ENCODE measurements at places on chromosomes 12 and 14.
A peak's percentile ranks its signal among the peaks of the same experiment; 100 is the strongest.

DNA sequence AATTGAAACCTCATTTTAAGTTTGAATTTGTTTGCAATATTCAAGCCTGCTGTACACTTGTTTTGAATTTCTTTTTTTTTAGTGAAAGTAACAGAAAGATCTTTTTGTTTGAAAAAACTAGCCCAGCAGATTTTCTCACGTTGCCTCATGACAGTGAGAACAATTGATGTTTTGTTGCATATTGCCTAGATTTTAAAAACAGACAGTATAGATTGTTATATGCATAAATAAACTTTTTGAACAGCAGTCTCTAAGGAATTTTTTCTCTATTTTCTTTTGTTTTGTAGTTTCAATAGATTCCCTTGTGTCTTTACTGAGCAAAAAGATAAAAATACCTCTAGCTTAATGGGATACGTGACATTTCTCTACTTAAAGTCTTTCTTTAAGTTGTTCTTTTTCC lies 15.4 kb downstream of the OR6C6 start:
- DNase-seq: no peak

DNA sequence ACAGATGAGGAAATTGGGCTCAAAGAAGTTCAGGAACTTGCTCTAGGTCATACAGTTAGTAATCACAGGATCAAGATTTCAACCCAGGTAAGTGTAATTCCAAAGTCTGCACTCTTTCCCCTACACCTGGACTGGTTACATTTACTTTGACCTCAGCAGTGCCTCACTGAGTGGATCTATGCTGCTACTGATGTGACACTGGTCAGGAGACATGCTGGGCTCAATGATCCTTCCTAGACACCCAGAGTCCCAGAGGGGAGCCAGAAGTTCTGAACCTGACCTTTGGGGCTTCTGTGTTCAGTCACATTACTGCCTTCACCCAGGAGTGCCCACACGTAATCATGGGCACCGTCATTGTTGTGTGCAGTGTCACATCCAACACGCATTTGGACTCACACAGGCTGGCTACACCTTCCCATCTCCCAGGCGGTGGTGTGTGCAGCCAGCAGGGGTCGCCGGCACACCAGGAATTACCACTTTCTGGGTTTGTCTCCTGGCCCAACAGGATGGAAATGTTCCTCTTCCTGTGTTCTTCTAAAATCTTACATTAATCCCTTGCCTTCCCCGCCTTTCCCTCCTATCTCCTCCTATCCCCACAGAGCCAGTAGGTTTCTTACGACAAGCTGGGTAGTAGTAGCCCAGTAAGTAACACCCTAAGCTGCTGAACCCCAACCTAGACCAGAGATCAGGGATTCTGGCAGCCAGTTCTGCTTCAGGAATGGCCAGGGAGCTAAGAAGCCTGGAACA lies 25.6 kb downstream of the CALCOCO1 start:
- DNase-seq: peak; percentile 37

GRCh38 chr12:89528434-89528833 lies 2.6 kb upstream of the POC1B start:
- no peak for DNase-seq

DNA sequence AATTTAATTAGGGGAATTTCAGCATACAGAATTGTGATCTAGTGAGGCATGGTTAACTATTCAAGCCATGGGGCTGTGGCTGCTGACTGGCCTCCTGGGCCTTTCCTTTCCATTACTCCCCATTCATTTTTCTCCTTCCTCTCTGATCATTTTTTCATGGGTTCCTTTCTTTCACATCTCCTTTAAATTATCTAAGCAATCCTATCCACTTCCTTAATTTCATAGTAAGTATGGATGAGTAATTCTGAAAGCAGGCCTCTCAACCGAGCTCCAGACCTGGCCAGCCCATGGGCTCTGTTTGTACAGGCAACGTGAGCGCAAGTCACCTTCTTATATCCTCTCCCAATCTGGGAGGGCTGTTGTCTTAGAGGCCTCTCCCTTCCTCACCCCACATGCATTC lies 13.4 kb downstream of the CKAP4 start:
- DNase-seq: no peak

DNA sequence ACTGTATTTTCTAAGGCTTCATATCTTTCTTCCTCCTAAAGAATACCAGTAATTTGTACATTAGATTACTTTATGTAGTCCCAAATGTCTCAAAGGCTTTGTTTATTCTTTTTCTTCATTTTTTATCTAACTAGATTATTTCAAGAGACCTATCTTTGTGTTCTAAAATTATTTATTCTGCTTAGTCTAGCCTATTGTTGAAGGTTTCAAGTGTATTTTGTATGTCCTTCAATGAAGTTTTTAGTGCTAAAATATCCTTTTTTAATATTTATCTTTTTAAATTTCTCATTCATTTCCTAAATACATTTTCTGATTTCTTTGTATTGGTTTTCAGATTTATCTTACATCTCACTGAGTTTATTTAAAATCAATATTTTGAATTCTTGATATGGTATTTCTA lies 25.8 kb downstream of the OR4N5 start:
- DNase-seq: no peak

DNA sequence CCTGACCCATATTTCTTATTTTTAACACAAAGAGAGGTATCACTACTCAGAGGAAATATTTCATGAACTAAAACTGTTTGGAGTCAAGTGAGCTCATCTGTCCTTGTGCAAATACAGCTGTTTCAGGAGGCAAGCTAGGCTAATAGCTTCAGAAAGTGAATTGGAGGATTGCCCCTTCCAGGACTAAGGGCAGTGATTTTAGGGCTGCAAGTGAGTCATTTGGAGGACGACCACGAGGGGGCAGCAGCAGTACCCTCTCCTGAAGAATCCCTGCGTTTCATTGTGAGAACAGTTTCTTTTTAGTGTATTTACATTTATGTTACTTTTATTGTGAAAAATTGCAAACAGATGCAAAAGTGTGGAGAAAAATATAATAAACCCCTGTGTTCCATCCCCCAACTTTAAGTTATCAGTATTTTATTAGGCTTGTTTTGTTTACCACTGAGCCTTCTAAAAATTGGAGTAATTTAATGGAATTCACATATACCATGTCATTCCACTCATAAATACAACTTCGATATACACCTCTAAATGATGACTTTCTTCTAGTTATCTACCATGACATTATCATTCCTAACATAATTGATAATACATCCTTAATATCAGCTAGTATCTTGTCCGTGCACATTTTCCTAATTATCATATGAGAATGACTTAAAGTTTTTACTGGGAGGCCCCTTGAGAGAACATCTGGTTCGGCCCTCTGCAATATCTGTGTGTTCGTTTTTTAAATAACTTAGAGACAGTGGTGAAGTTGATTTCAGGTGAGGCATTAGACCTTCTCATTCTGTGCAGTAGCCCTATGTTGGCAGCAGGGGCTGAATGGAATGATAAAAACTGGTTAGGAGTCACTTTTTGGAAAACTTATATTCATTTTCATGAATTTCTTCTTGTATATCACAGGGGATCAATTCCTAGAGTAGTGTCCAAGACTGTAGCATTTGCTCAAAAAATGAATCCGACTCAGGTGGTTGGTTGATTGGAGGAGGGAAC lies 13.7 kb downstream of the FOXJ2 start:
- DNase-seq: peak; percentile 28

DNA sequence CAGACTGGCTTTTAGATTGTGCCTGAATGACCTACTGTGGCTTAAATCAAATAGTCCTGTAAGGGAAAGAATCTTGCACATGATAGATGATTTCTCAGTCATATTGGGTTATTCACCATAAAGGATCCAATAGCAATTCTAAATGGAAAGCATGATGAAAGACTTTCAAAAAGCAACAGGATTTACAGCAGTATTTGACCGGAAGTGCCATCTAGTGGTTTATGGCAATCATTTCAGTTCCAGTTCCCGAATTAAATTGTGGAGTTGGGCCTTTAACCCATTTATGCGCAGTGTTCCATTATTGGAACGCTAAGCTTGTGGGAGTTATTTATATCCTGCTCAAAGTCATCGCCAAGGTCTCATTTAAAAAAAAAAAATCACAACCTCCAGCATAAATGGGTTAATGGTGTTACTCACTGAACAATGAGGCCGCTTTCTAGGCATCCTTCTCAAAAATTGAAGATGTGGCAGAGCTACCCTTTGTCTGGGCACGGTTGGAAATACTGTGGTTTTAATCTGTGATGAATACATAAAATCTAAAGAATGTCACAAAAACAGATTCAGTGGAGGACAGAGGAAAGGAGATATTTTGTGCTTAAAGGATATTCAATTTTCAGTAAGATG lies 60.8 kb upstream of the REP15 start:
- DNase-seq: peak; percentile 30

DNA sequence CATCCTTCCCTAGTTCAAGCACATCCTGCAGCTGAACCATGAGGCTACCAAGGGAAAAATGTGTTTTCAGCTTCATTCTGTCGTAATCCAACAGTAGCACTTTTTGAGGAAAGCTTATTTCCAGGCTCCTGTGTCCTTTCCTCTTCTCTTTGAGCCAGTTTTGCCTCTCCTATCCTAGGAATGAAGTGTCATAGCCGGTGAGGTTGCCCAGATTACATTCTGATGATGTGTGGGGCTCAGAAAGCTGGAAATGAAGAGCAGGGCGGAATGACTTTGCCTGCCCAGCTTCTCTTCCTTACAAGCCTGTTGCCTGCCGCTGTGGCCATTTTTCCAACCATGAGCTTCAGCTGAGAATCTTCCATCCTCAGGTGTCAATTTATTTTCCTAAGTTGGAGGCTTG lies 381.8 kb downstream of the NUAK1 start:
- DNase-seq: no peak

DNA sequence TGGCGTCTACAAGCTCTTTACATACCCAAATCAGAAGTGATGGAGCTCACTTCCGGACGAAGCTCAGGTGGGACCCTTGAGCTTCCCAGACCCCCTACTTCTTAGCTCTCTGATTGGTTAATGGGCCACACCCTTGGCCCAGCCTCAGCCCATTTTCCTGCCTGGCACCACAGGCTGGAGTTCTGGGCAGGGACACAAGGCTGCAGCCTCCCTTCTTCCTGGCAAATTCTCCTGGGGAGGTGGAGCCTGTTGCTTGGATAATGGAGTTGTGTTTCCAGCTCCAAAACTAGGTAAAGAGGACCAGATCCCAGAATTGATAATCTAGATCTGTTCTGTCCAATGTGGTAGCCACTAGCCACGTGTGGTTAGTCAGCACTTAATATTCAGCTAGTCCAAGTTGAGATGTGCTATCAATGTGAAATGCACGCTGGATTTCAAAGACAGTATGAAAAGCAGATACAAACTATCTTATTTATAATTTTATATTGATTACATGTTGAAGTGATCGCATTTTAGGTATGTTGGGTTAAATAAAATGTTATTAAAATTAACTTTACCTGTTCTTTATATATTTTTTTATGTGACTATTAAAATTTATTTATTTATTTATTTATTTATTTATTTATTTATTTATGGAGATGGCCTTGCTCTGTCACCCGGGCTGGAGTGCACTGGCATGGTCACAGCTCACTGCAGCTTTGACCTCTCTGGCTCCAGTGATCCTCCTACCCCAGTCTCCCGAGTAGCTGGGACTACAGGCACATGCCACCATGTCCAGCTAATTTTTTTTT lies 12.6 kb upstream of the FAIM2 start:
- no peak for DNase-seq

- no peak for DNase-seq
Observed at GRCh38 chr12:104411826-104412641, 44.7 kb upstream of the CHST11 start.

DNA sequence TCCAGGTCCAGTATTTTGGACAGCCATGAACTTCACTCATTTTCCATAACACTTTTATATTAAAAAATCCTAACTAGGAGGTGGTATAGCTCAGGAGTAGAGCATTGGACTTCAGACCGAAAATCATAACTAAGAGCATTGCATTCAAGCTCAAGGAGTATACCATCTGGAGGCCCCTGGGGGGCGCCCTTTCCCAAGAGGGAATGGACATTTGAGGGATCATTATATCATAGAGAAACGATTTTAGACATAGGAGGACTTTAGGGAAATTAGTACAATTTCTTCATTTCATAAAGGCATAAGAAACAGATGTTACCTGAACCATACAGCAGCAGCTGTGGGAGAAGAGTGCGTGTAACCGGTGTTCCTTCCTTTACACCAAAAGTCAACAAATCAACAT lies 5.2 kb upstream of the ATG14 start:
- no peak for DNase-seq

DNA sequence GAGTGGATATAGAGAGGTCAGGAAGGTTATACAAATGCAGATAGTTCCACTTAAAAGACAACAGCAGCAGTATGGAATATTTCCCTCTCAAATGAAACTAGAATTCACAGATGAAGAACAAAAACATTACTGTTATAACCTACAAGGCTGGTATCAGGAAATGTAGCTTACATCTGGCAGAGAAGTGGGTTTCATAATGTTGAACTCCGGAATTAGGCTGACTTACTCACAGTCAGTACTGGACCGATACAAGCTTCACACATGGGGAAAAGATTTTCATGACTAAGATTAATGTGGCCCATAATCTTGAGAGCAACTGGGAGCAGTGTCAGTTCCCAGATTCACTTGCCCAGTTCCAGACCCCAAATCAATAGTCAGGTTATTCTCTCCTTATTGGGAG lies 353.9 kb downstream of the DUSP6 start:
- DNase-seq: no peak

DNA sequence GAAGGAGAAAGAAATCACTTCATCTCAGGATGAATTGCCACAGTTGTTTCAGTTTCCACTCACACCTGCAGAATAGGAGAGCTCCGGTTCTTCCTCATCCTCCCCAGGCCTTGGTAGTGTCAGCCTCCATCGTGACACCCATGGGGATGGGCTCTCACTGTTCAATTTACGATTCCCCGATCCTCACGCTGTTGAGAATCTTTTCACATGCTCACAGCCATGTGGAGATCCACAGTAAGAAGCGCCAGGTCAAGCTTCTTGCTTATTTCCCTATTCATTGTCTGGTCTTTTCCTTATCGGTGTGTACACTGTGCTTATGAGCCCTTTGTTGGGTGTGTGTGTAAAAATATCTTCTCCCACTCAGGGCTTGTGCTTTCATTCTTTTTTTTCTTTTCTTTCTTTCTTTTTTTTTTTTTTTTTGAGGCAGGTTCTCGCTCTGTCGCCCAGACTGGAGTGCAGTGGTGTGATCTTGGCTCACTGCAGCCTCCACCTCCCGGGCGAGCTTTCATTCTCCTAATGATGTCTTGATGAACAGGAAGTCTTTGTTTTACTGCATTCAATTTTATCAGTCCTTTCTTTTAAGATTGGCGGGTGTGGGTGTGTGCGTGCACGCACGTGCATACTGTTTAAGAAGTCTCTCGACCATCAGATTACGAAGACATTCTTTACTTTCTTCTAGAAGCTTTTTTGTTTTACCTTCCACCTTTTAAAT lies 21.5 kb downstream of the RIN3 start:
- DNase-seq: no peak
